ENCODE measurements at places on chromosomes 7 and 10. TPM values are rescaled to one million over a fixed set of nuclear protein-coding genes. Genes with fewer than 3 reads are reported as not detected.

Gene FAM180A
- total RNA-seq, result not detected

DNA sequence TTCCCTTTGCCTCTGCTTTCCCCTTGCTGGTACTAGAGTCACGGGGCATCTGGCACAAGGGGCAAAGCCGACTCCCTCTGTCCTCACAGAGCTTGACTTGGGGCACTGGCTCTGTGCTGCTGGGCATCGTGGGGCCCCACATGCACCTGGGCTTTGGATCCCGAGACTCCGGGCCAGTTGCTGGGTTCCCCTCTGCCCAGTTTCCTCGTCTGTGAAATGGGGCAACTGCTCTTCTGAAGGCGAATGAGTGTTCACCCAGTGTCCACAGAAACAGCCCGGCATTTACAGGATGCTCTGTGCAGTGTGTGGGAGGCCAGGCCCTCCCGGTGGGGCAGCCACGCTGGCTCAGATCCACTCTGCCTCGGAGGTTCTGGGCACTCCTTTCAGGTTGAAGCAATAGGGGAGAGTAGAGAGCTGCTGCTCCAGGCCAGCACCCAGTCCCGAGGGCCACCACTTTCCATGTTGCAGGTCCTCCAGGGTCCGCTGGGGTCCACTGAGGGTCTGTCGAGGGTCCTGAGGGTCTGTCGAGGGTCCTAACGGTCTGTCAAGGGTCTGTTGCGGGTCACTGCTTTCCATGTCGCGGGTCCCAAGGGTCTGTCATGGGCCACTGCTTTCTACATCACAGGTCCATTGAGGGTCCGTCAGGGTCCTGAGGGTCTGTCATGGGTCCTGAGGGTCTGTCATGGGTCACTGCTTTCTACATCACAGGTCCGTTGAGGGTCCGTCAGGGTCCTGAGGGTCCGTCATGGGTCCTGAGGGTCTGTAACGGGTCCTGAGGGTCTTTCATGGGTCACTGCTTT, 103.6 kb downstream of the VIPR2 start:
- no peak for DNase-seq

DNA sequence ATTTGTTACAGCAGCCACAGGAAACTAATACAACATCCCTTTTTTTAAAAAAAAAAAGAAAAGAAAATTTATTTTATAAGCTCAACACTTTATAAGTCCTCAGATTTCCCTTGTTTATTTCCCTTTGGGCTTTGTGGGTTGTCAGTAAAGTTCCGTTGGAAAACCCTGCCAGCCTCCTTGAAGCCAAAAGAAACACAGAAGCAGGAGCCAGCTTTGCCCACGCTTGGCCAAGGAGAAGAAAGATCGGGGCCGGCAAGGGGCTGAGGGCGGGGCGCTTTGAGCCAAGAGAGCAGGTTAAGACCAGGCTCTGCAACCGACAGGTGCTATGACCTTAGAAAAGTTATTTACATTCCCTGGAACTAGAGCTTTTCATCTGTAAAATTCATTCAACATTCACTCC, 72.7 kb downstream of the RGS10 start:
- DNase-seq, result no peak

DNA sequence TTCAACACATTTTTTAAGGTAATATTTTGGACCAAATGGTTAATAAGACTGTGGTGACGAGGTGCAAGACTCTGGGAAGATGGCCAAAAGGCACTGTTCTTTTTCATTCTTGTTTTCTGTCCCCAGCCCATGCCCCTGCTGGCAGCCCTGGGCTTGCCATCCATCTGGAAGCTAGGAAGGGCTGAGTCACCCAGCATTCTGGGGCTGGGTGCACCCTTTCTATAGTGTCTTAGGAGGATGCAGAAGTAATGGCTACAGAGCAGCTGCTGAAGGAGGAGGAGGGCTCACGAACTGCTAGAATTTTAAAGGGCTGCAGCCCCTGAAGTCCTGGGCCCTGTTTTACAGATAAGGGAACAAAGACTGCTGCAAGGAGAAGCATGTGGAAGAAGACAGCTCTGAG, 42.8 kb upstream of the ZNF32 start:
- no peak for DNase-seq

Measured in glomerular endothelial cell (primary cell).